Epithelial cell of proximal tubule (primary cell): ENCODE measurements at places on chromosomes 5 and 9. TPM values are rescaled to one million over a fixed set of nuclear protein-coding genes. Genes with fewer than 3 reads are reported as not detected.

DNA sequence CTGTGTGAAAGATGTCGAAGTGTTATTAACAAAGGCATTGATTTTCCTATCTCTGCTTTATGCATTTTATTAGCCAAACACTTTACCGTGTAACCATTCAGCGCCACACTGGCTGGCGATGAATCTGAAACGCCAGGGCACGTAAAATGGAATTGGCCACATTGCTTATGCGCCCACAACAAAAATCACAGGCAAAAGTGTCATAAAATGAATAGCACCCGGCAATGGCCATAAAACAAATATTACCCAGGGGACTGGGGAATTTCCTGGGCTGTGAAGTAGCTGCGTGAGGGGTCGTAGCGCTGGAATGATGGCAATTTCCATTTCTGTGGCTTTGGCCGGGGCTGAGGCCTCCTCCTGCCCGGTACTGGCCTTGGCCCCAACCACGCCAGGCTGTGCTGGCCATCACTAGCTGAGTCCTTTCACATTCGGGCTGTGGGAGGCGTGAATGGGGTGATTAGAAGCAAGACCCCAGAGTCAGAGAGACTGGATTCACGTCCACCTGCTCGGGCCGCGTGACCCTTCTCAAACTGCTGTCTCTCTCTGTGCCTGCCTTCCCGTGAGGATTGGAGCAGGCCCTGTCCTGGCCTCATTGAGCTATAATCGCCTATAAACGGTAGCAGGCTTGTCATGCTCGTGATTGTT lies 254.5 kb downstream of the PBX3 start:
- DNase-seq, result no peak

- DNase-seq, result no peak
Observed at GRCh38 chr9:90808890-90809685, 7.5 kb downstream of the SYK start.

The CCL27 gene
- total RNA-seq, result not detected in 2 replicates

GRCh38 chr5:140018920-140019644 lies 24.0 kb downstream of the NRG2 start:
- no peak for DNase-seq

The PCDHB7 gene
- total RNA-seq, result not detected in 2 replicates

DNA sequence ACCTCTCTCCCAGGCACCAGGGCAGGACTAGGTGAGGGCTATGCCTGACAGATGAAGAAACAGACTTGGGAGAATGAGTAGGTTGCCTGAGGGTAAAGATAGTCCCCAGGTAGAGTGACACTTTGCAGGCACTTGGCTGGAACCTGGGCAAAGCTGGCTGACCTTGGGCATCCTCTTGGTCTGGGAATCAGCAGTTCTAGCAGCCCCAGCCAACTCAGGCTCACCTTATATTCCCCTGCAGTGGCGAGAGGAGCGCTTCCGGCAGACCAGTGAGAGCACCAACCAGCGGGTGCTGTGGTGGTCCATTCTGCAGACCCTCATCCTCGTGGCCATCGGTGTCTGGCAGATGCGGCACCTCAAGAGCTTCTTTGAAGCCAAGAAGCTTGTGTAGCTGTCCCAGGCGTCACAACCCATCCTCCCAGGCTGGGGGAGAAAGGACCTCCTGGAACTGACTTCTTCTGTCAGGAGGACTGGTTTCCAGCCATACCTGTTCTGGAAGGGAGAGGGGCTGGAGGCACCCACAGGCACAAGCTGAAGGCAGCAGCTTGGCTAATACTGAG lies 3.1 kb downstream of the TMED9 start:
- DNase-seq, result no peak

The PHF24 gene
- total RNA-seq, result 0.12 TPM in 1 of 2 replicates, not detected in the other

The SPACA9 gene
- total RNA-seq, result 2.0 and 5.2 TPM in 2 replicates

GRCh38 chr5:151646334-151646733 lies 40.4 kb downstream of the SPARC start:
- no peak for DNase-seq

DNA sequence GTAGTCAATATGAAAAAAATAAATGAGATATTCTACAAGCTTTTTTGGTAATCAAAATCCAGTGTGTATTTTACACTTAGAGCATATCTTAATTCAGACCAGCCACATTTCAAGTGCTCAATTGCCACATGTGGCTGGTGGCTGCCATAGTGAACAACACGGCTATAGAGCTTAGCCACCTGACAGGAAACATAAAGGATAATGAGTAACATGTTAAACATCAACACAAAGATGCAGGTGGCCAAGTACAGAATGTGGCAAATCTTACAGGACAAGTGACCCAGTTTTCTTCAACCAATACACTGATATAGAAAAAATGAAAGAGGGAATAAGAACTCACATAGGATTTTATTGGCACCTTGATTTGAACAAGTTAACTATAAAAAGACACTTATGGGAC lies 61.4 kb downstream of the KIF24 start:
- no peak for DNase-seq

The BTNL9 gene
- 0.22 TPM in 1 of 2 replicates, not detected in the other for total RNA-seq

DNA sequence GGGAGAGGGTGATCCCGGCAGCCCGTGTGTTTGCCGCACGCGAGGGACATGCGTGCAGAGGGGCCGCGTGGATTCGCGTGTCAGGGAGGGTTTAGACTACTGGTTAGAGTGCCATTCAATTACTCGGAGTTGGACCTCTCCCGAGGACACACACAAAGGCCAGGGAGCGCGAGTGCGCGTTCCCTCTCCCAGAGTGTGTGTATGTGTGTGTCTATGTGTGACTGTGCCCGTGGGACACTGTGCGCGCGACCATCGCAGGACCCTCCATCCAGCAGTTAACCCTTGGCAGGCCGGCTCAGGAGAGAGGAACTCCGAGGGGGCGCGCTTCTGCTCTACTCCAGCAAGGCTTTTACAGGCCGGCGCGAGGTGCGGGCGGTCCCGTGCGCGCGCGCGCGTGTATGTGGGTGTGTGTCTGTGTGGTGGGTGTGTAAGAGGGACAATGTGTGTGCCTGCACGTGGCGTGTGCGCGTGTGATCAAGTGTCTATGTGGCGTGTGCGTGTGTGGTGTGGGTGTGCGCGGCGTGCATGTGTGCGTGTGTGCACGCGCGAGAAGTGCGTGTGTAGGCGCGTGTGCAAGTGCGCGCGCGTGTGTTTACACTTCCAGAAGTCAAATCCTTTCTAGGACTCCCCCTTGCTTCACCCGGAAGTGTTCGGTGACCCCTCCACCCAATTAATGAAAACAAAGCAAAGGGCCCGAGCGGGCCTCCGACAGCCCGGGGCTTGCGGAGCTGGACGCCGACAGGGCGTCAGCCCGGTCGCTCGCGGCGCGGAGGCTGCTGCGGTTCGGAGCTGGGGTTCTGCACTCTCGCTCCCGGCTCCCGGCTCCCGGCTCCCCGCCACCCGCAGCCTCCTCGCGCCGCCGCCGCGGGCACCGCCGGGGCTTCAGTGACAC lies 75.3 kb upstream of the TBCA start:
- DNase-seq, result no peak

DNA sequence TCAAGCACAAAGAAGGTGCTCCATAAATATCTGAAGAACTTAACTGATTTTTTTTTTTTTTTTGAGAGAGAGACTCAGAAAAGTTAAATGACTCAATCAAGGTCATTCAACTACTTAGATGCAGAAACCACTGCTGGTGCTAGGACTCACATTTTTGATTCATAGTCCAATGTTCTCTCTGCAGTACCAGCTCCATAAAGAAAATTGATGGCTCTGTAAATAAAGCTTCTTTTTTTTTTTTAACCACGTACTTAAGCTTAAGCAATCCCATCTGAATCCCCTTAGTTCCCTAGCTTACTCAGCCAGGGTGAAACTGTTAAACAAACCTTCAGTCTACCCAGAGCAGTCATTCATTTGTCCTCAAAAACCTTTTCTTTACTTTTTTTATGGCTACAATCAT lies 657.0 kb upstream of the WWC1 start:
- no peak for DNase-seq

DNA sequence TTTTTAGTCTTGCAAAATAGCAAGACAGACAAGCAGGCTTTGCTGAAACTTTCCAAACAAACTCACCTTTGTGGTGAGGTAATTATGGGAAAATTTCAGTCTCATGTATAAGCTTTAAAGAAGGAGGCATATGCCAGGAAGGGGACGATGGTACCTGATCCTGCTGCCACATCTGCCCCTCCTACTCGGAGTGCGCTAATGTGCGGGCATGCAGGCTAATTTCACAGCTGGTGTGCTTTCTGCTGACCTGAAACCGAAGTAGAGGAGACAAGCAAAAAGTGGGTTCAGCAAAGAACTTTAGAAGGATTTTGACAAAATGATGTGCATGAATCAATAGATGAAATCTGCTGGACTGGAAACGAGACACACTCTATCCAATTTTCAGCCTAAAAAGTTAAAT lies 117.1 kb upstream of the IRX4 start:
- no peak for DNase-seq

The PIGO gene
- total RNA-seq, result 18.6 and 27.8 TPM in 2 replicates

The CENPH gene
- 41.7 and 44.3 TPM in 2 replicates for total RNA-seq

The CDHR2 gene
- not detected in 2 replicates for total RNA-seq

GRCh38 chr5:69034898-69035297 lies 58.9 kb upstream of the SLC30A5 start:
- no peak for DNase-seq
